NCI-H1694 treated with DMSO at 0.1 percent for 48 hours (cell line): ENCODE measurements at places on chromosomes 1 and 21.

GRCh38 chr1:21801100-21801499, 11.0 kb upstream of the LDLRAD2 start:
- no peak for DNase-seq

- DNase-seq: no peak
These were observed 35.1 kb downstream of the SLC2A1 start for GRCh38 chr1:42923367-42924081.

- DNase-seq: no peak
These were observed 66.7 kb downstream of the XCL1 start for GRCh38 chr1:168643152-168643551.

GRCh38 chr1:182279724-182280503, 111.7 kb downstream of the GLUL start:
- DNase-seq: peak; percentile 77

GRCh38 chr1:201982082-201982622, 296 bp upstream of the RNPEP start:
- DNase-seq: no peak

DNA sequence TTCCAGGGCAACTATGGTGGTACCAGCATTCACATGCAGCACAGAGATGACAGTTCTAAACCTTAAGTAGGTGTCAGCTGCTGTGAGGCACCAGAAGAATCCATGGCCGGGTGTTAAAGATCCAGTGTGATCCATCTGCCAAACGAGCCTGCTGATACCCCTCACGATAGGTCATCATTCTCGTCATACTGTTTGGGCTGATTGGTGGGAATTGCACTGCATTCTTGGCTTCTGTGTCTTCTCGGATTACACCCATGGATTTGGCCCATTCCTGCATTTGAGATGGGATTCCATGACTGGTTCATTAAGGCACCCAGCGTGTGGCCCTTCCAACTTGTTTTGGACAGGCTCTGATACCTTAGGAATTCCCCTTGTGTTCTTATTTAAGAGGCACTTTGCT, 55.2 kb downstream of the ST6GALNAC3 start:
- no peak for DNase-seq

DNA sequence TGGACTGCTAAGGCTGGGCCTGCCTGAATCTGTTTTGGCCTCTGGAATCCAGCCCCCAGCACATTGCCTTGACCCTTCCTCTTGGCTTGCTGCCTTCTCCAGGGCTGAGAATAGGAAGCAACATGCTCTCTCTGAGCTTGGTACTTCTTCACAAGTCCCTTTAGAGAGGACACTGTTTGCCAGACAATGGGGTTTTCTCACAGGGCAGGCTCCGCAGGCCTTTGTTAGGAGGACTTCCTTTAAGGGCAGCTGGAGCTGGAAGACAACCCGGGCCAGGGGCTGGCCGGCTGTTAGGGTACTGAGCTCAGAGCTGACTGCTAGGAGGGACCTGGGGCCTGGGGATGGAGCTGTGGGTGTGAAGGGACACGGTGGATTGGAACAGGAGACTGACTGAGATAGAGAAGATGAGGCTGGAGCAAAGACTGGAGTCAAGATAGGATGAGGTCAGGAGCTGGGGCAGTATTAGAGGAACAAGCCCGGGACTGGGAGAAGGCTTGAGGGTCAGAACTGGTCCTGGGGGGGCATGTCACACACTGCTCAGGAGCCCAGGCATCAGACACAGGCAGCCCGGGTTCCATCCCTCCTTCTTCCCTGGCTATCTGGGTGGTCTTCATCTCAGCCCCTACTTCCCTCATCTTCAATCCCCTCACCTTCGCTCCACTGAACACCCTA, 5.4 kb upstream of the ALPL start:
- DNase-seq: no peak

DNA sequence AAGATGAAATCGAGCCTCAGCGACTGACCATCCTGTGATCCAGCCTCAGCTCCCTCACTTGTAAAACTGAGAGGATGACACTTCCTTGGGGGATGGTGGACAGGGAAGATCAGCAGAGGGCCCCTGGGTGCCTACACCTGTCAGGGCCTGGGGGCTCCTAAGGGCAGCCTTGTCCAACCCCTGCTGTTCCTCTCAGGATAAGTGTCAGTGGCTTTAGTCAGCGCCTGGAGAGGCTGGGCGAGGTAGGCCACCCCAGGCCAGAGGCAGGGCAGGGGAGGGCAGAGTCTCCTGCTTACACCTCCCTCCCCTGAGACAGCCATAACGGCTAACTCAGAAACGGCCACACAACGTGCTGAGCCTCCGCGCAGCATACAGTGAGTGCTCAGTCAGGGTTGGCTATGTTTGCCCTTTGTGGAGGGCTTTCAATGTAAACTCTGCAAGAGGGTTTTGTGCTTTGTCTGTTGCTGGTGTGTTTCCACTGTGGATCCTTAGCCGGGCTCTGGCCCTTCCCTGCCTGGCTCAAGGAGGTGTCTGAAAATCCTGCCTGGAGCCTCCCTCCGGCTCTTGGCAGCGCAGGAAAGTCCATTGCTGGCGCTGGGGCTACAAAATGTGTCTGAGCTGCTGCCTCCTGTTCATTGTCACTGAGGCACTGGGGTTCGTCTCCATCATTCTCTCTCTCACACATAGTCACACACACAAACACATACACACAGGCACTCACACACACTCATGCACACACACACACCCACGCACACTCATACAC, 588.4 kb downstream of the PTPRU start:
- no peak for DNase-seq

GRCh38 chr1:222785529-222785928, 29.3 kb upstream of the DISP1 start:
- DNase-seq: no peak

DNA sequence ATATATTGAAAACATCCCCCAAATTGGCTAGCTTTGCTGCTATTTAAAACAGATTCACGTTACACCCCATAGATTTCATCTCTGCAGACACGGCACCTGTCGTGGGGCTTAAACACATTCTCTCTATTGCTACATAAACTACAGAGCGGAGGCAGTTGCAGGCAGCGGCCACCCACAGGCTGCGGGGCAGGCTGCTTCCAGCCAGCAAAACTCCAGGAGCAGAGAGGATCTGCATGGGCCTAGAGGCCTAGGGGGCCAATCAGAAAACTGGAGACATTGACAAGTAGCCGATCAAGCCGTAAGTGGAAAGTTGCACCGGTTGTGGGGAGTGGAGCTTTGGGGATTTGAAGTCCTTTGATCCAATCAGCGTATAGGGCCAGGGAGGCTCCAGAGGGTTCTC, 129.0 kb upstream of the KLHDC7A start:
- no peak for DNase-seq

DNA sequence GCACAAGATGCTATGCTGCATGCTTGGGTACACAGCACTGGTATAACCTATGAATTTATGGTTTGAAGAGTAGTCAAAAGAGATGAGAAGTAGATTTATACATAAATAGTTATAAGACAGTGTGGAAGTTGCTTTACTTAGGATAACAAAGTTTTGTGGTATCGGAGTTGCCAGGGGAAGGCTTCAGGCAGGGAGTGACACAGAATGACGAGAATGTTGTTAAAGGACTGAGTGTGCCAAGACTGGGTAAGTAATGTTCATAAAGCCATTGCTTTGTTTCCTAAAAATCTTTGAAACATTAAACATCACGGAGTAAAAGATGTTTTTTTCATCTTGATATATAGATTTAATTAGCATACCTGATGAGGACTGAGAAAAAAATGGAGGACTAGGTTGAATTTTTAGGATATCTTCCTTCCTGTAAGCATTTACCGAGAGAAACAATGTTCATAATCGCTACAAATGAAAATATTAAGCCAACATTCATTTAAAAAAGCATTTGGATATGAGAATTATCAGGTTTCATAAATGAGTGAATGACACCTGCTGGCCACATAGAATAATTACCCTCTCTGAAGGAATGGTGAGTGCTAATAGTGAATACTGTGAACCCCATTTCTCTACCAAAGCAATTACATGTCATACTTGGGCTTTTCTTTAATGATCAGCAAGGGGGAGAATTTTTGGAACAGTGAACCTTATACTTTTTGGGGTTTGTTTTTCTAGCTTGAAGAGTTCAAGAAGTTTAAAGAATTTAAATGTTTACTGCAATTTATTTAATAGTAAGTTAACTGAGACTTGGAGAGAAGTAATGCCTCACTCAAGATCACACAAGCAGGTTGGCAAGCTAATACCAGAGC, 28.4 kb downstream of the EXTL2 start:
- peak; percentile 74 for DNase-seq

DNA sequence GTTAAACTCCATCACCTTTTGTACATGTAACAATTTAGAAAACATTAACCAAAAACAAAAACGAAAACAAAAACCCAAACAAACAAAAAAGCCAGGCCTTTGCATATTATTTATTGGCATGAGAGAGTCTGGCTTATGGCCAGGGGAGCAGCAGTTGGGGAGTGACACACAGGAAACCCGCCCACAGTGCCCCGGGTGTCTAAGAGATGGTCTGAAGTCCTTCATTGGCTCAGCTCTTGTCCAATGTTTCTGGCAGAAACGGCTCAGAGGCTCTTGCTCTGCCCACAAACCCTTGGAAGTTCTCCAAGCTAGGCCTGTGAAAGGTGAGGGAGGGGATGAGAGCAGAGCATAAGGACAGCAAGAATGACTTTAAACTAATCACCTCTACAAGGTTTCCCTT, 131.5 kb downstream of the CNIH3 start:
- DNase-seq: peak; percentile 45

DNA sequence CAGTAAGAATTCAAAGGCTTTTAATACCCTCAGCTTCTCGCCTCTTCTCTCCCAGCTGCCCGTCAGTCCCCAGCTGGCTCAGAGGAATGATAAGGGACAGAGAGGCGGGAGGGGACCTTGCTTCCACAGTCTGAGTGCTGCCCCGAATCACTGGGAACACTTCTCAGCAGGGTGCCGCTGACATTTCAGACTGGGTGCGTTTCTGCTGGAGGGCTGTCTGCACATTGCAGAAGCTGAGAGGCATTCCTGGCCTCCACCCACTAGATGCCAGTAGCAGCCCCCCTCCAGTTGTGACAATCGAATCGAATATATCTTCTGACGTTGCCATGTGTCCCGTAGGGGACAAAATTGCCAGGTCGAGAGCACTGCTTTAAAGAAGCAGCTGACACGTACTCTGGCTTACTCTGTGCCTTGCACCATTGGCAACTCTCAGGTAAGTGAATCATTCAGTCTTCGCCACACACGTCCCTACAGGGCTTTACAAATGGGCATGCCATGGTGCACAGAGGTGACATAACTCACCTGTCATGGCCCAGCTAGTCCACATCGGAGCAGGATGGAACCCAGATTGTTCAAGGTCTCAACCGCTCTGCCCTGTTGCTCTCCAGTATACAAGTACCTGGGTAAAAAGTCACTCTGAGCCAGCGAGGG, 23.9 kb downstream of the CTNNBIP1 start:
- no peak for DNase-seq

DNA sequence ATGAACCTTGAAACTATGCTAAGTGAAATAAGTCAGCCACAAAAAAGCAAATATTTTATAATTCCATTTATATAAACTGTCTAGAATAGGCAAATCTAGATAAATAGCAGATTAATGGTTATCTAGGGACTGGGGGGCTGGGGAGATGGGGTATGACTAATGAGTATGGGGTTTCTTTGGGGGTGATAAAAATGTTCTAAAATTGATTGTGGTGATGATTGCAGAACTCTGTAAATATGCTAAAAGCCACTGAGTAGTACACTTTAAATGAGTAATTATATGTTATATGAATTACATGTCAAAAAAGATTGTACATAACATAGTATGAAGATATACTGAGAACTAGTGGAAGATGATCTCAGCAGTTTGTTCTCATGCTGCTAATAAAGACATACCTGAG, 675.0 kb downstream of the KIF26B start:
- DNase-seq: no peak

GRCh38 chr1:50615036-50615750, 191.9 kb upstream of the DMRTA2 start:
- DNase-seq: no peak

GRCh38 chr1:207941665-207942064, 30.7 kb upstream of the CD34 start:
- no peak for DNase-seq

DNA sequence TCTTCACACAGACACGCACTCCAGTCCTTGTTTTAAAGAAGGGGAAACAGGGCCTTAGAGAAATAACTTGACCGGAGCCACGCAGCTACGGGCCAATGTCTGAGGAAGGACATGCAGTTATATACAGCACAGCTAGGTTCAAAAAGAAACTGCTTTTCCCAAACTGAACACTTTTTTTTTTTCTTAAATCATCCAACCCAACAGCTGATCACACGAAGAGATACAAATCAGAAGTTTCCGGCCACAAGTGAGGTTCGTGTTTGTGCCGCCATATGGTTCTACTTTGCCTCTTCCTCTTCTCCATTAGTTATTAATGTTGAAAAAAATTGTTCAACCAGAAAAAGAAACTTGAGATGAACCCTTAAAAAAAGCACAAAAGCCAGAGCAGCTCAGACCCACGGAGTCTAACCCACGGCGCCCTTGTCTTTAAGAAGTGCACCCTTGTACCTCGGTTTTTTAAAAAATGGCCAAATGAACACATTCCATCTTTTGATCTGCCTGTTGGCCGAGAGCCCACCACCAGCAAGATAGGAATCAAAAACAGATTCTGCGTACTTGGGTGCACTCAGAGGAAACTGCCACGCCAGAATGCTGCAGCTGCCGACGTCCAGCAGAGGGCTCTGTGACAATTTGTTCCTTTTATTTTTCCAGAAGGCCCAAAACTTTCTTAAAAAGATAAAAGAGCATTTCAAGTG, 78.9 kb downstream of the SLC66A1 start:
- no peak for DNase-seq

DNA sequence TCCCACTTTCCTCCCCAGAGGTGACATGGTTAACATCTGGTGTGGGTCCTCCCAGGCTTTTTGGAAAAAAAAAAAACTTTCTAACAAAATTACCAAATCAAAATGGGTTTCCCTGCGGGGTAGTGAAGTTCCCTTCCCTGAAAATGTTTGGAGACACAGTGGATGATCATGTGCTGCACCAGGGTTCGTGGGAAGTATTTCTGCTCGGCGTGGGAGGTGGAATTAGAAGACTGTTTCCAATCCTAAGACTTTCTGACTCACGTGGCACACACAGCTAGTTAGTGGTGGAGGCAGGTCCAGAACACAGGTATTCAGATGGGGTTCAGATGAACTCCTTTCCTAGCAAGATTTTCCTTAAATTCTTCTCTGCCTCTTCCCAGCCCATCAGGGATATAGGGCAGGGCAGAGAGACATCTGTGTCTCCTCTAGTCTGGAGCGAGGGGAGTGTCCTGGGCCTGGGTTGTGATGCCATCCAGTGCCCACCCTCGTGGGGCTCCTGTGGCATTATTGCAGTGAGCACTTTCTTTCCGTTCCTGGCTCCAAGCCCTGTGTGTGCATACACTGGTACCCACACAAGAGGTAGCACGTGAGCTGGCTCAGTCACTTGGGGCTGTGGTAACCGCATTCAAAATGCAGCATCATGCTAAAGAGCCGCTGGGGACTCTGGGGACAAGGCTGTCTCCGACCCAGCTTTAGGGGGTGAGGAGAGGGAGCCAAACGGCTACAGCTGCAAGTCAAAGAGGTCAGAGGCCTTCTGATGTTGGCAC, 27.5 kb downstream of the KCNC4 start:
- DNase-seq: no peak

DNA sequence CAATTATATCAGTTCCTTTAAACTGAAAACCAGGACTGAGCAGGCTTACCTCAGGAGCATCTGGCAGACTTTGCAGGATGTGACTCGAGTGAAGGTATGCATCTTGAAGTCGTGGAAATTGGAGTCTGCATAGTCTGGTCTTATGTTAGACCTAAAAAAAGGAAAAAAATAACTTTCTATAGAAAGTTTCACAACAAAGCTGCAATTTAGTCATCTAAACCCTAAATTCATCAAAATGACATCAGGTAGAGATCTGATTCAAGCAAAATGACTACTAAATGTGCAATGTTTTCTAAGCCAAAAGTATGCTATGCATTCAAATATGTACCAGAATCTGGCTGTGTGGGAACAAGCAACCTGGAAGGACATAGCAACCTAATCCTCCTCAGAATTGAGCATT, 260.1 kb downstream of the VAV3 start:
- no peak for DNase-seq
